GM04504 (cell line): ENCODE measurements at places on chromosomes 7 and 10.

DNA sequence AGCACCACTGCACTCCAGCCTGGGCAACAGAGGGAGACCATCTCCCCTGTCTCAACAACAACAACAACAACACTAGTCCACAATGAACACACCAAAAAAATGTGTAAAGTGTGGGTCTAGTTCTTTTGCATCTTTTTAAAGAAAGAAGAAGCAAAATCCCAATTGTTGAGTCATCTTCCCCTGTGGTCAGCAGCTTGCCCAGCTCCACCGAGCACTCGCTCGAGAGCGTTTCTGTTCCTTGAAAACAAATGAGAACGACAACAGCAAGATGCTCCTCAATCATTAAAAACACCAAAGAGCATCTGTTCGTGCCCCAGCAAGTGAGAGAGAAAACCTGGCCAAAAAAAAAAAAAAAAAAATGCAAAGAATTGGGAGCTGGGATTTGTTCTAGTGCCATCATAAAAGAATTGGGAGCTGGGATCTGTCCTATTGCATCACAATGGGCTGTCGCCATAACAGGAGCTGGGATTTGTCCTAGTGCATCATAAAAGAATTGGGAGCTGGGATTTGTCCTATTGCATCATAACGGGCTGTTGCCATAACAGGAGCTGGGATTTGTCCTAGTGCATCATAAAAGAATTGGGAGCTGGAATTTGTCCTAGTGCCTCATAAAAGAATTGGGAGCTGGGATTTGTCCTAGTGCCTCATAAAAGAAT, 118.1 kb downstream of the PTPRN2 start:
- DNase-seq: no peak

GRCh38 chr10:13984647-13985155, 346.0 kb downstream of the FRMD4A start:
- DNase-seq: peak; percentile 91

- no peak for DNase-seq
Observed at GRCh38 chr10:93678805-93679587, 23.4 kb downstream of the FRA10AC1 start.

- no peak for DNase-seq
Observed at GRCh38 chr7:50941525-50941924, 158.8 kb upstream of the GRB10 start.

DNA sequence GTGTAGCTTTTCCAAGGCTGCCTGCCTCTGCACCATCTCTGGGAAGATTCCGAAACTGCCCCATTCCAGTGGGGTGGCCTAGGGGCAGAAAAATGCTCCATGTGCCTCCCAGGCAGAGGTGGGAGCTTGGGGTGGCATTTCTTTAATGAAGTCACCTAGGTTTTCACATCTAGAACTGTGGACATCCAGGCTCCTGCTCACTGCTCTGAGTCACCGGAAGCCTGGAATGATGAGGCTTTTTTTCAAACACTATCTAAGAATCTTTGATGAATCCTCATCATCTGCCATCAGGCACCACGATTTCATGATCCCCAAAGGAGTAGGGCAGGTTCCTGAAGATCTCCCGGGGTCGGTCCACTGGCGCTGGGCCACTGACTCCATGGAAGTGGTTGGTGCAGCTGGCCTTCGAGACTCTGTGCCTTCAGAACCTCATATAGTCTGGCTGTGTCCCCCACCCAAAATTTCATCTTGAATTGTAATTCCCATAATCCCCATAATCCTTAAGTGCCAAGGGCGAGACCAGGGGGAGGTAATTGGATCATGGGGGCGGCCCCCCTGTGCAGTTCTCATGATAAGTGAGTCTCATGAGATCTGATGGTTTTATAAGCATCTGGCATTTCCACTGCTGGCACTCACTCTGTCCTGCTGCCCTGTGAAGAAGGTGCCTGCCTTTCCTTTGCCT, 37.1 kb downstream of the MTURN start:
- no peak for DNase-seq

DNA sequence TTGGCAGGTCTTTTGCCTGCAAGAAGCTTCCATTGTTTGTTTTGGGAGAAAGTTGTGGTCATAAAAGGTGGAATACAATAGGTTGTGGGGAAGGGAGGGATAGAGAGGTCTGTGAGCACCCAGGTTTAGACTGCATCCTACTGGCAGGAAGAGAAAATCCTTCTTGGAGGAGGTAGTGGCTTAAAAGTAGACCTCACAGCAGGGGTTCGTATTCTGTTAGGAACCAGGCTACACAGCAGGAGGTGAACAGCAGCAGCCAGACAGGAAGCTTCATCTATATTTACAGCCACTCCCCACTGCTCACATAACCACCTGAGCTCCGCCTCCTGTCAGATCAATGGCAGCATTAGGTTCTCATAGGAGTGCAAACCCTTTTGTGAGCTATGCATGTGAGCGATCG, 245.3 kb downstream of the NSUN6 start:
- no peak for DNase-seq

DNA sequence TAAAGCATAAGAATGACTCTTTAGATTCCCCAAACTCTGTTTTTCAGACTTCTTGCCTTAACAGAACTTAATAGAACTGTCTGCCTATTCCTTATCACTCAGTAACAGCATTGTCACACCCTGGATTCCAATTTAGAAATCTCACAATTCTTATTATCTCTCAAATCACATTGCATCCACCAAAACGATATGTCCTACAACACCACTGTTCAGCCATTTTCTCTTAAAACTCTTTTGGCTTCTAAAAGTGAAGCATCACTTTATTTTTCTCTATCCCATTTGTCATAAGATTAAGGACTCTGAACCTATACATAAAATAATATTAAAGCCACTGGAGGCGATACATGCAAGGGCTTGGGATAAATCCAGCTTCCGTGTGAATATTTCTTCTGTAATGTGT, 1.2 kb upstream of the CPED1 start:
- no peak for DNase-seq

- DNase-seq: no peak
Observed at GRCh38 chr10:35355971-35356724, 19.8 kb downstream of the CCNY start.

- peak; percentile 29 for DNase-seq
Observed at GRCh38 chr7:23261843-23262452, 15.4 kb downstream of the GPNMB start.

- DNase-seq: no peak
Observed at GRCh38 chr10:12181065-12181775, 14.5 kb downstream of the NUDT5 start.

DNA sequence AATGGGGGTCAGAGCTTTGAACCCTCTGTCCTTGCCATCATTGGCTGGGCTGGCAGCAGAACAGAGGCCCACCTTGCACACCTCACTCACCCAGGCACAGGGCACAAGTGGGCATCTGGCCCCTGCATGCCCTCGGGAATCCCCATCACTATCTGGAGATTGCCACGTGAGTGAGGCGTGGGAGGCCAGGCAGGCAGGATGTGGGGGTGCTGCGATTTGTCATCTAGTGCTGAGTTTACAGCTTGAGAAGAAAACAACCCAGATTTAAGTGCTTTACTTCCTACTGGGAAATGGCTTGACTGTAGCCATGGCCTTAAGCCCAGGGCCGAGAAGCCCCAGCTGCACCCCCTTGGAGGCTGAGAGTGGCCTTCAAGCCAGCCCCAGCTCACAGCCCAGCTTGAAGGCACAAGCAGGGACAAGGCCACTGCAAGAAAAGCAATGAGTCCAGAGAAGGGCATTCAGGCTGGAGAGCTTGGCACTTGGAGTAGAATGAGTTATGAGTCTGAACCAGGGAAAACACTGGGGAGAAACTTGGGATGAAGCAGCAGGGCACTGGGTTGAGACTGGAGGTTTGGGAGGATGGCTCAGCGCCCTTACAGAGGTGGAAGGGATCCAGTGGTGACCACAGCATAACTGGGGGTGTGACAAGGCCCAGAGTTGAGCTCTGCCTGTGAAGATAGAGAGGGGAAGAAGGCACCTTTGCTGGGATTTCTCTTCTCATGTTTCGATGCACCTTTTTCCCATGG, 123.0 kb downstream of the CXCL12 start:
- DNase-seq: peak; percentile 53

- no peak for DNase-seq
Observed at GRCh38 chr7:2878306-2878705, 34.2 kb upstream of the GNA12 start.

DNA sequence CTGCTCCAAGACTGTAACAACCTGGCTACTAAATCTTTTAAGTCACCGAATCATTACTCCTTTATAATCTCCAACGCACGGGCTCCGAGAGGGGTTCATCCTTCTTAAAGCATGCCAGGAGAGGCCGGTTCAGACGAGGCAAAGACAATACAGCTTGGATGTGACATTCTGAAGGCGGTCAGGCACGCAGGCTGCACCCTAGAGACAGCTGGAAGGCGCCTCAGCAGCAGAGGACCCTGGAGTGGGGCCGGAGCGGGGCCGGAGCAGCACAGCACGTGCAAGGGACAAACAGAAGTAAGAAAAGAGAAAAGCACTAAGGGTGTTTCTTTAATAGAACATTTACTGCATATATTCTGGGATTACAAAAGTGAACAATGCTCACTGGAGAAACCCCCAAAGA, 97.8 kb upstream of the PPP2R2D start:
- no peak for DNase-seq

- DNase-seq: no peak
Observed at GRCh38 chr10:127372361-127372760, 176.0 kb upstream of the INSYN2A start.

GRCh38 chr7:50339990-50340500, 35.5 kb downstream of the IKZF1 start:
- DNase-seq: no peak
